ENCODE measurements at places on chromosomes 6 and 20.

DNA sequence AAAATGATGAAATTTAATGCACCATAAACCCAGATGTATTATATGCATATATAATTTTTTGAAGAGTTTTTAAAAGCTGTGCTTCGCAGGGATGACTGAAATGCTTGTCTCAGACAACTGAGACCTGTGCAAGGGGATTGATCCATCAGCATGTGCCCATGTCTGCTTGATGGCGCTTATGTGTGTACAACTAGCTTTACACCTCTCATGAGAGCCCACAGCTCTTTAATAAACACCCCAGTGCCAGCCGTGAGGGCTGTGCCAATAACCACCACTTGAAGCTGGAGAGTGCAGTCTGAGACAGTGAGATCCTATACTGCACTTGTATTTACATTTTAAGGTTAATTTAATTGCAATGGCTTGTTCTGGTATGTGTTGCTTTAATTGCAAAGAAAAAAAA is 225.5 kb downstream of the BCKDHB start:
- no peak for DNase-seq

GRCh38 chr20:17873410-17874270 is 95.0 kb downstream of the SNX5 start:
- peak; percentile 97 for DNase-seq

DNA sequence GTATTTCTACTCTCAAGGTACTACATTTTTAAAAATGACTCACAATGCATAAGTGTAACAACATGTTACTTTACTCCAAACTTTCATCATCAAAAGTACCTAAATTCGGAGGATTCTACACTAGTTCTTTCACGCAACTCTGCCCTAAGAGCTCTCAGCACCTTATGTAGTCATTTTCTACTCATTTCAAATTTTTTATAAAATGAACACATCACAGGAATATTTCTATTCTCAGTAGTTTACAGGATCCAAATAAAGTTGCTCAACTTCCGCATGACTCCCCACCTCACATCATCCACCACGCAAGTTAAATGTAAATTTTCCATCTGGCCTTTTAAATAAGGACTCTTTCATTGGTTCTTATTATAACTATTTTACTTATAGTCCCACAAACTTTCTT is 344.9 kb upstream of the MANEA start:
- no peak for DNase-seq

GRCh38 chr20:10994991-10995700 is 321.3 kb upstream of the JAG1 start:
- no peak for DNase-seq

DNA sequence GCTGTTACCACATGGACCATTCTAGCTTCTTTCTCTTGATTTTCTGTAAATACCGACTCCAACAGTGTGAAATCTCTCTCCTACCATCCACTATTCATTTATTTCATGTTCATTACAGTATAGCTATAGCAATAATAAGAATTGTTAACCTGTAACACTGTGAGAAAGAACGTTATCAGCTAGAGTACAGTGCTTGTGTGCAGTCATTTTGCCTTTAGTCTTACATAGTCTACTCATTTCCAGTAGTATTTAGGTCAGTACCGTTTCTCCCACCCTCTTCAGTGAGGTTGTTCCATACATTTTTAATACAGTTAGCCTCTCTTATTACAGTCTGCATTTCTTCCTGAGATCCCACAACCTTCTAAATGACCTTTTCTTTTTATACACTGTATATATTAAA is 257.1 kb downstream of the LY86 start:
- DNase-seq = no peak

GRCh38 chr6:138722425-138723371 is 50.9 kb upstream of the CCDC28A start:
- no peak for DNase-seq

GRCh38 chr20:653110-653589 is at the start of gene SRXN1:
SRXN1 (minus strand) TSS chr20:653200; CDS start chr20:653185, 15 bp downstream.
- peak; percentile 96 for DNase-seq
